ENCODE measurements at places on chromosomes 16 and 17. TPM values are rescaled to one million over a fixed set of nuclear protein-coding genes. Genes with fewer than 3 reads are reported as not detected.

Gene AARSD1
- total RNA-seq = 35.5 TPM

Gene DNAH9
- total RNA-seq = not detected

Gene VASN
- total RNA-seq = 197 TPM

Gene TRPV3
- not detected for total RNA-seq

Gene MLKL
- total RNA-seq = 47.0 TPM

Gene OTOA
- 0.21 TPM for total RNA-seq

Gene TOM1L1
- 42.9 TPM for total RNA-seq

Gene KRT34
- total RNA-seq = not detected

Gene AFMID
- total RNA-seq = 18.8 TPM

Gene KIF19
- 0.95 TPM for total RNA-seq

Gene TP53TG3C
- not detected for total RNA-seq

Gene UTS2R
- total RNA-seq = not detected

Gene ZNF18
- total RNA-seq = 15.1 TPM

Gene C17orf50
- not detected for total RNA-seq

Gene CBX1
- total RNA-seq = 36.1 TPM

Gene SLFN5
- total RNA-seq = 23.8 TPM

Gene TLCD2
- total RNA-seq = 7.3 TPM

Gene GPR142
- total RNA-seq = not detected

Gene ZFPM1
- total RNA-seq = 1.8 TPM

Gene CSH1
- not detected for total RNA-seq

Gene RAD51C
- total RNA-seq = 14.6 TPM

Gene RNF222
- total RNA-seq = not detected

Gene HOXB13
- not detected for total RNA-seq

Gene CNGB1
- not detected for total RNA-seq

Gene CYGB
- total RNA-seq = 8.3 TPM

Gene ACSM3
- 6.1 TPM for total RNA-seq

Gene CBLN1
- not detected for total RNA-seq

Gene TBC1D3K
- not detected for total RNA-seq

Gene EPX
- total RNA-seq = not detected

Gene ZG16B
- total RNA-seq = not detected

Gene CHST6
- total RNA-seq = 7.7 TPM

Gene SEPTIN12
- total RNA-seq = not detected

Gene WNT3
- 0.35 TPM for total RNA-seq

Gene P2RX5
- total RNA-seq = not detected

Gene PIRT
- not detected for total RNA-seq

Gene NLRC5
- 54.4 TPM for total RNA-seq

Gene SCGB1C2
- not detected for total RNA-seq

Gene SOX8
- 10.1 TPM for total RNA-seq

Gene HS3ST3A1
- total RNA-seq = 1.5 TPM

Gene C17orf107
- total RNA-seq = 5.6 TPM

Data from thoracic aorta (tissue), 2 donors.